Dorsolateral prefrontal cortex (tissue), 122 donors: ENCODE measurements at places on chromosomes 4 and X. TPM values are rescaled to one million over a fixed set of nuclear protein-coding genes. Genes with fewer than 3 reads are reported as not detected.

DNA sequence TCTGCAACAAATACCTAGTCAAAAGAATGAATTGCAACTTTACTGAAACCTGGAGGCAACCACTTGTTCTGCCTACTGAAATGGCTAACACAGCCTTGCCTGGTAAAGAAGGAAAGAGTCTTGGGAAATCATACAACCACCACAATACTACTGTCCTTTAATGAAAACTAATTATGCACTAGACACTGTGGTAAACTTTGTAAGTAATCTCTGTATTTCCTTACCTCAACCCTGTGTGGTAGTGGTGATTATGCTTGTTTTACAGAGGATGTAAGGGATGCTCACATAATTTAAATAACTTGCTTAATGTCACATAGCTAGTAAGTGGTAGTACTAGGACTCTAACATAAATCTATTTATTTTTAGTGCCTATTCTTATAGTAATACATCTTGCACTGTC, 44.7 kb downstream of the TMEM156 start:
- DNase-seq, result no peak

The TRO gene
- total RNA-seq, result 88.0 TPM

The MAGEC3 gene
- total RNA-seq, result 4.5 TPM

DNA sequence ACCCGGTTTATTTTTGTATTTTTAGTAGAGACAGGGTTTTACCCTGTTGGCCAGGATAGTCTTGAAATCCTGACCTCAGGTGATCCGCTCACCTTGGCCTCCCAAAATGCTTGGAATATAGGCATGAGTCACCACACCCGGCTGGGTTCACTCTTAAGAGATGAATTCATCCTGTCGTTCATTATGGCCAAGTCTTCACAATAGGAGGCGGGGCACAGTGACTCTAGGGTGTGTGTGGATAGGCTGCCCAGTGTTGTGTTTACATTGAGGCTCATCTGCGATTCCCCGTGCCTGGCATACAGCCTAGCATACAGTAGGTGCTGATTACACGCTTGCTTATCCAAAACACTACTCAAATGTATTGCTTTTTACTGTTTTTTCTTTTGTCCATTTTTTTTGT, 41.3 kb upstream of the IGFBP7 start:
- no peak for DNase-seq

The SOD3 gene
- total RNA-seq, result 12.0 TPM

The TACR3 gene
- 0.51 TPM for total RNA-seq

- no peak for DNase-seq
Observed at GRCh38 chrX:30580641-30581040, 3.1 kb upstream of the TASL start.
